ENCODE measurements at places on chromosomes 3 and 15.
A peak's percentile ranks its signal among the peaks of the same experiment; 100 is the strongest.

GRCh38 chr15:42373936-42374335, 14.6 kb downstream of the CAPN3 start:
- DNase-seq: no peak

- DNase-seq: peak; percentile 66
These were observed 70.3 kb downstream of the CCNL1 start for GRCh38 chr3:157089455-157090221.

- no peak for DNase-seq
These were observed 15.3 kb downstream of the APBA2 start for GRCh38 chr15:28900892-28901586.

DNA sequence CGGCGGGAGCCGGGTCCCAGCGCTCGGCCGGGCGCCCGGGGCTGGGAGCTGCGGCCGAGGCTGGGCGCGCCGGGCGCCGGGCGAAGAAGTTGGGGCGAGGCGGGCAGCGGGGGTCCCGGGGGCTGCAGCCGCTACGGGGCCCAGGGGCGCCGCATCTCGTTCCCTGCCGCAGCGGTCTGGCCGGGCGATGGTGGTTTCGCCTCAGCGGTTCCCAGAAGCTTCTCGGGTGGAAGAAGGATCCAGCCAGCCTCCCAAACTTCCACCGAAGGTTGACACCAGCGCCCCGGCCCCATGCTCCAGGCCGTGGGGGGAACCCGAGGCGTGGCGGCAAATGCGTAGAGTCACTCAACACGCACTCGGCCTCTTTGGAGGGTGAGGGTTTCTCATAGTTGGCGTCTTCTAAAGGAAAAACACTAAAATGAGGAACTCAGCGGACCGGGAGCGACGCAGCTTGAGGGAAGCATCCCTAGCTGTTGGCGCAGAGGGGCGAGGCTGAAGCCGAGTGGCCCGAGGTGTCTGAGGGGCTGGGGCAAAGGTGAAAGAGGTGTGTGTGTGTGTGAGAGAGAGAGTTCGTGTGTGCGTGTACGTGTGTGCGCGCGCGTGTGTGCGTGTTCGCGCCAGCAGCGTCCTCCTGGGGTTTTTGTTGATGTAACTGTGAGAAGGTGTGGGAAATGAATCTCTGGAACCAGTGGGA, 940 bp downstream of the BOC start:
- DNase-seq: no peak

- no peak for DNase-seq
These were observed 34.1 kb downstream of the PTPN9 start for GRCh38 chr15:75545064-75545463.

DNA sequence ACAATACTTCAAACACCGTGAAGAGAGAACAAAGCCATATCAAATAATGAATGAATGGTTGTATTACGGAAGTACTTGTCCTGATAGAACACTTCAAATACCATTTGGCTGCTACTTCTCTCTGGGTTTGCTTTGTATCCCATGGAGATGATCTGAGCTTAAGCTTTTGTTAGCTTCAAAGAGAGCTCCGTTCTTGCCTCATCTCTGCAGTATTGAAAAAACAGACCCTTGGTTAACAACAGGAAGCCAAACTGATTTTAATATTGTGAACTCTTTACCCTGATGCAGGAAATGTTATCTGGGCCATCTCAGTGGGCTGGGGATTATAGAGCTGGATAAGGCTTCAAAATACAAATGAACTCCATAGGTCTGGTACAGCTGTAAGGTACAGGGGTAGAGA, 101.0 kb downstream of the CHL1 start:
- no peak for DNase-seq

DNA sequence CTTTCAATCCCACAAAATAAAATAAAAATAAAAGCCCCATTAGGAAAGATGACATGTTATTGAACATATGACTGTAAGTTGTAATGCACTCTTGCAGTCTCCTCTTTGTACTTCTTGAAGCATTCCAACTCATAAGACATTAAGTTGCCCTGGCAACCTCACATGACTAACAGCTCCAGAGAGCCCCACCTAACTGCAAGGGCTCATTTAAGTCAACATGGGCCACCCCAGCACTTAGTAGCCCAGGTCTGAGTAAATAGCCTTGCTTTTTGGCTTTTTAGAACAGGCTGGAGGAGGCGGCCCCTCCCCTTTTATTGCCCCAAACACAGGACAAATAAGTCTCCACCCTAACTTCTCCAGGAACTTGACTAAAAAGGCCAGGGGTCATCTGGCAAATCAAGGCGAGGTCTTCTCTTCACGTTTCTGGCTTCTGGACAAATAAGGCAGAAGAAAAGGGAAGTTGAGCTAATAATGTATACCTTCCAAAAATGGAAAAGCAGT, 135.1 kb downstream of the TMCO5A start:
- no peak for DNase-seq

DNA sequence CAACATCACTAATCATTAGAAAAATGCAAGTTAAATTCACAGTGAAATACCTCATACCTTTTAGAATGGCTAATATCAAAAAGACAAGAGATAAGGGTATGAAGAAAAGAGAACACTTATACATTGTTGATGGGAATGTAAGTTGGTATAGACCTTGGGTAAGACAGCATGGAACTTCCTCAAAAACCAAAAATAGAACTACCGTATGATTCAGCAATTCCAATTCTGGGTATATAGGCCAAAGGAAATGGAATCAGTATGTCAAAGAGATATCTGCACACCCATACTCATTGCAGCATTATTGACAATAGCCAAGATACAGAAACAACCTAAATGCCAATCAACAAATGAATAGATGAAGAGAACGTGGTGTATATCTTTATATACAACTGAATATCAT, 166.8 kb upstream of the LRRN1 start:
- no peak for DNase-seq

- DNase-seq: no peak
These were observed 267.9 kb upstream of the THBS1 start for GRCh38 chr15:39312984-39313383.

- DNase-seq: no peak
These were observed 379.0 kb upstream of the SGO1 start for GRCh38 chr3:20564966-20565365.

DNA sequence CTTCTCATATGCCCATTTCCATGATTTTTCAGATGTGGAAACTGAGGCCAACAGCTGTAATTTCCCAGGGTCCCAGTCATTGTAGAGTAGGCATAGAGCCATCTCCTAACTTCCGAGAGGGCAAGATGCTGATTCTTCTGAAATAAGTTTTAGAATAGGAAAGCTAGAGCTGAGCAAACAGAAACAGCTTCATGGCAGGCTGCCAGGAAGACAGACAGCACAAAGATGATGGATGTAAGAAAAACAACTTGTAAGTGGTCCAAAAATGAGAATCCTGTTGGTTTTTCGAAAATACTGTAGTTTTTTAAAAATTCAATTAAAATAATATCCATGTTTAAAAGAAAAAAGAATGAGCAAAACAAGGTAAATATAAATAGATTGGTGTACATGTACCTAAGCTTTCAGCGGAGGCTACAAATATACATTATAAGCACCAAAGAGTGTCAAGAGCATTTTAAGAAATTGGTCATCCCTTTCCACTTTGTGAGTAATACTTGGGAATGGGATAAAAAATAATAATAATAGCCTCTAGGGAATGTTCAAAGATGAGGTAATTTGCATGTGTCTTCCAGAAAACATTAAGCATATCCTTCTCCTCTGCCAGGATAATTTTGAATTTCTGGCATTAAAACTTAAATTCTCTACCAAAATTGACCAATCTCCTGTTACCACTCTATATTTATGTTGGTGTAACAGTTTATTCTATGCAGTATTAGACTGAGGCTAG, 406.6 kb downstream of the MECOM start:
- no peak for DNase-seq

DNA sequence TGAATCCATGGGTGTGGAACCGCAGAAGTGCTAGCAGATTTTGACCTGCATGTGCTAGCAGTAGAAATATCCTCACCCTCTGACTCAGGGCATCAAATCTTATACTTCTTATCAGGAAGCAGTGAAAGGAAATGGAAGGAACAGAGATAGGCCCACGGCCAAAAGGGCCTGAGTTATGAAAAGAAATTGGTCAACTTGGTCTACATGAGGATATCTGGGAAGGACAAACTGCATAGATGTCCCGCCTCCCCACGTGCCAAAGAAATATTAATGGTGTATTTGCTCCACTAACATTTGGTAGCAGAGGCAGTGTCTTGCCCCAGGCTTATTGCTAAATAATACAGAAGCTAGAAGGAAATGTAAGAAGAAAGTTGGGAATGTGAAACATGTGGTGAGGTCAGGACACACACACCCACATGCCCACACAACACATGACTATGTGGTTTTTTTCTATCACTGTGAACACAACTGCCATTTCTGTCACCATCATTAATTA, 93.6 kb upstream of the COL8A1 start:
- no peak for DNase-seq

GRCh38 chr3:53668872-53669271, 174.5 kb downstream of the CACNA1D start:
- no peak for DNase-seq

DNA sequence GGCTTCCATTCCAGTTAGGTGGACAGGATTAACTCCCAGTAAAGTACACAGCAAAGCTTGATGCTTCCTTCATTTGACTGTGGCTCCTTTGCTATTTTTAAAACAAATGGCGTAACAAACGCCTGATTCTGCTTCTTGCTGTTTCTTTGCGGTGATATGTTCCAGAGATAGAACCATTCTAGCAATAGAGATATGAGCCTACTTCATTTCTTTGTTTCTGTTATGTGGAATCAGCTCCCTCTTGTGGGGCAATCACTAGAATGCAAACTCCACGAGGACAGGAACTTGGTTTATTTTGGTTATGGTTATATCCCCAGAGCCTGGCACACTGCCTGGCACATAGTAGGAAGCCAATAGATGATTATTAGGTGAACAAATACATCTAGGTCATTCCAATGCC, 122.6 kb upstream of the SLC6A11 start:
- no peak for DNase-seq
